T-helper 2 cell (primary cell): ENCODE measurements at places on chromosomes 16 and 17.

DNA sequence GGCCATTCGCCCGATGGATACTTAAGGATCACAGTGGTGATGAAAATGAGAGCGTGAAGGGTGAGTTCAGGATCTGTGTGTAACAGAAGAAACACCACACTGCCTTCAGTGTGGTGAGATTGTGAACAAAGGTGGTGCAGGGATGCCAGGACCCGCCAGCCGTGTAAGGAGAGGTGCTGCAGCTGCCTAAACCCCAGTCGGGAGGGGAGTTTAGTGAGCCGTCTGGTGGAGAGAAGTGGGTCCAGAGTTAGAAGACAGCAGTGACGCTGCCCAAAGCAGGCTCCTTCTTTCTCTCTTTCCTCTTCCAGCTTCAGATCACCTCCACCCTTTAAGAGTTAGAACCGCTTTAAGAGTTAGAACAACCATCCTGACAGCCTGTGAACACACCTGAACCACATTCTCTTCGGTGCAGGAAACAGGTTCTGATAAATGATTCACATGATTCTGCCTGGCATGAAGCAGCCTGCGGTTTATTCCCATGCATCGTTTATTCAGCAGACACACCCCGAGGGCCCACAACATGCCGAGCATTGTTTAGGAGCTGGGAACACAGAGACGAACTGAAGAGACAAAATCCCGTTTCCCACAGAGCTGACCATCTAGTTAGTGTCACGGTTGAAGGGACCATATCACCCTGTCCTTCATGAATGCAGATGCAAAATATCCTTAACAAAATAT, 84.0 kb upstream of the DNAH17 start:
- no peak for DNase-seq

- no peak for DNase-seq
Measured at GRCh38 chr16:90077757-90078578, 837 bp upstream of the PRDM7 start.

DNA sequence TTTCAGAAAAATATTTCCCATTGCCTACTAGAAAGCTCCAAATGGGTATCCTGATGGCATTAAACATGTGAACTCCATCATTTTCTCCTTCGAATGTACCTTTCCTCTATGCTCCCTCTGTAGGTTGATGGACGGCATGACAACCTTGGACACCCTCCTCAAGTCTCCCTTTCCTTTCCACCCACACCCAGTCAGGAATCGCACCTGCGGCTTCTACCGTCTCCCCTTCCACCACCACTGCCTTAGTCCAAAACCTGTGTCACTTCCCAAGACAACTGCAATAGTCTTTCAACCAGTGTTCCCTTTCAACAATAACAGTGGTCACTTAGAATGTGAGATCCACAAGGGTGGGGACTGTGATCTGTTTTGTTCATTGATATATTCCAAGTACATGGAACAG, 233.1 kb upstream of the AXIN2 start:
- no peak for DNase-seq

DNA sequence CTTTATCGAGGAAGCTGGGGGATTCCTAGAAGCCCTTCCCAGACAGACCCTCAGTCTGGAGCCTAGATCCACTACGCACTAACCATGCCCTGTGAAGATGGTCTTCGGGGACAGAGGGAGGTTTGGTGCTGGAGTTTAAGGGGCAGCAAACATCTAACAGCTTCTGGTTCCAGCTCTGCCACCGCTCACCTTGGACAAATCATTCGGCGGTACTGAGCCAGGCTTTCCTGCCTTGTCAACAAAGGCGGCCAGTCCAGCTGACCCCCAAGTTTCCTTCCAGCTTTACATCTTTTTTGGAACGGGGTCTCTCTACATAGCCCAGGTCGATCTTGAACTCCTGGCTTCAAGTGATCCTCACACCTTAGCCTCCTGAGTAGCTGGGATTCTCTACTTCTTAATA, 369 bp upstream of the GJD3 start:
- no peak for DNase-seq

GRCh38 chr16:81645266-81645694, 133.8 kb upstream of the PLCG2 start:
- DNase-seq: no peak

DNA sequence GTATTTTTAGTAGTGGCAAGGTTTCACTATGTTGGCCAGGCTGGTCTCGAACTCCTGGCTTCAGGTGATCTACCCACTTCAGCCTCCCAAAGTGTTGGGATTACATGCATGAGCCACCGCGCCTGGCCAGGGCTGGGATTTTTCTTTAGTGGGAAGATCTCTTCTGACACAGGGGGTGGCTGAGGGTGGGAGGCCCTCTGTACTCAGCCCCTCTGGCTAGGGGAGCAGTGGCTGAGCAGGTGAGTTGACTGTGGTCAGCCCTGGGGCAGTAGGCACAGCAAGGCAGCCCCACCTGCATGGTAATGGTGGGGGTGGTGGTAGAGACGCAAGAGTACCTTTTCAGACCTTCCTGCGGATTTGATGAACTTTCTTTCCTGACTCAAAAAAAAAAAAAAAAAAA, 12.3 kb upstream of the GPRC5B start:
- no peak for DNase-seq

DNA sequence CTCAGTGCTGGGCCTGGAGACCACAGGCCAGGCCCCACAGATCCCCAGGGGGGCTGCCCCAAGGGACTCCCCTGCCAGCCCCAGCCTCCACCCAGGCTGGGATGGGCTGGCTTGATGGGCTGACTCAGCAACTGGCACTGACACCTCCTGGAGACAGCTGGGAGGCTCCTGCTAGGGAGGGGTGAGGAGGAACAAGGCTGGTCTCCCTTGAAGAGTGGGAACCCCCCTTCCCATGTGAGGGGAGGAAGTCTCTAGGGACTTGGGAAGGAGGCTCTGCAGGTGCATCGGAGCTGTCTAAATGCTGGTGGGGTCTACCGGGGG, 10.4 kb downstream of the NHERF1 start:
- DNase-seq: no peak

GRCh38 chr16:81748476-81749198, 30.5 kb upstream of the PLCG2 start:
- DNase-seq: no peak

GRCh38 chr16:64489449-64489848, 632.4 kb downstream of the CDH11 start:
- no peak for DNase-seq

DNA sequence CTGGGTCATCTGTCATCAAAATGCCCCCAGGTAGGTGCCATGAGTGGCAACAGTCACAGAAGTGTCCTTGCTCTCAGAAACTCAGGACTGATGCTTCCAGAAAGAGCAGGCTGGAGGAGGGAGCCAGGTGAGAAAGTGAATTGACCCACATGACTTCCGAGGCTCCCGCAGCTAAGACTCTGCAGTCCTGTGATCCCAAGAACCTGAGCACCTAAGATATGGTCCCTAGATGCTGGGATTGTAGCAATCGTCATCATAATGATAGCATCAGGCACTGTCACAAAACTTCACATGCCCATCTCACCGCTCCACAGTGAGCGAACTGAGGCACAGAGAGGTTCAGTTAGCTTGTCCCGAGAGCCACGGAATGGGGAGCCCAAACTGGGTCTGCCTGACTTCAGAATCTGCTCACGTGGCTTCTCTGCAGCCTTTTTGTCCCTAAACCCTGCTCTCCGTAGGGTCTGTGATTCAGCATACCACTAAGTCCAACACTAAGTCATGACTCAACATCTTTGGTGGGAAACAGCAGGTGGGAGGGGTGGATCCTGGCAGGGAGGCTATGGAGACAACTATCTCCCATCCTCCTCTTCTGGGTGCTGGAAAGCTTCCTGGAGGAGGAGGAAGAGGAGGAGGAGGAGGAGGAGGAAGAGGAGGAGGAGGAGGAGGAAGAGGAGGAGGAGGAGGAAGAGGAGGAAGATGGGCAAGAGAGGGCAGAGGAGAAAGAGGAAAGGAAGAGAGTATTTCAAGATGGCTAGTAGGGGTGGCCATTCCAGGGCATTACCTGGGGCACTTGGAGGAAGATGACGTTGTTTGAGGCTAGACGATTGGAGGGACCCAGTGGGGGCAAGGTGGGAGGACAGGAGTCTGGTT, 55.5 kb upstream of the DLX4 start:
- no peak for DNase-seq
